CD4-positive, alpha-beta T cell treated with Interleukin-4 for 4 hours (primary cell): ENCODE measurements at places on chromosomes 3 and 15.

DNA sequence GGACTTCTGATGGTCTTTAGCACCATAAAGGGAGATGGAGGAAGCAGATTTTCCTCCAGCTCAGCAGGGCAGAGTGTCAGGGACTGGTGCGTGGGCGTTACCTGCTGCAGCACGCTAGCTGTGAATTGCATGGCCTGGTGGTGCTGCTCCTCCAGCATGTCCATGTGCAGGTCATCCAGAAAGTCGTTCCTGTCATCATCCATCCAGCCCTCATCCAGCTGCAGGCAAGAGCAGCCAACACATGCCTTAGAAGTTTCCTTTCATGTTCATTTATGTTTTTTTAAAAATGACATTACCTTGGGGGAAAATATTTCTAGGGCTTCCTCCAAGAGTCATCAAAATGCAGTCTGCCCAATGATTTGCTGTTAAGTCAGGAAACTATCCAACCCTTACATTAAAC is 239.2 kb downstream of the PDZRN3 start:
- no peak for DNase-seq

- no peak for DNase-seq
Observed at GRCh38 chr3:52010431-52010830, 14.7 kb upstream of the RPL29 start.

- DNase-seq: no peak
Observed at GRCh38 chr3:23094412-23094811, 108.7 kb upstream of the UBE2E2 start.

- DNase-seq: no peak
Observed at GRCh38 chr15:80317389-80318182, 65.6 kb upstream of the CTXND1 start.

DNA sequence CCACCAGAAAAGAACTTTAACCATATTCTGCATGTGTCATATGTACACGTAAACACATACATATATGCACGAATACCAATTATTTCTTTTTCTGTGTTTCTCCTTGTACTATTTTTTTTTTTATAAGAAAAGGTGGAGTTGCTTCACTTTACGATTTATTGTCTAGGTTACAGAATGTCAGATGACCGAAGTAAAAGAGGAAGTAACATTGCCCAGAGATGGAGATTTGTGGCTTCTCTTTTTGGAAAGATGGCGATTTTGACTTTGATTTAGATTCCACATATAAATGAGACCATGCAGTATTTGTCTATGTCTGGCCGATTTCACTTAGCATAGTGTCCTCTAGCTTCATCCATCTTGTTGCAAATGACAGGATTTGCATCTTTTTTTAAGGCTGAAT is 293.1 kb downstream of the SV2B start:
- DNase-seq: no peak

DNA sequence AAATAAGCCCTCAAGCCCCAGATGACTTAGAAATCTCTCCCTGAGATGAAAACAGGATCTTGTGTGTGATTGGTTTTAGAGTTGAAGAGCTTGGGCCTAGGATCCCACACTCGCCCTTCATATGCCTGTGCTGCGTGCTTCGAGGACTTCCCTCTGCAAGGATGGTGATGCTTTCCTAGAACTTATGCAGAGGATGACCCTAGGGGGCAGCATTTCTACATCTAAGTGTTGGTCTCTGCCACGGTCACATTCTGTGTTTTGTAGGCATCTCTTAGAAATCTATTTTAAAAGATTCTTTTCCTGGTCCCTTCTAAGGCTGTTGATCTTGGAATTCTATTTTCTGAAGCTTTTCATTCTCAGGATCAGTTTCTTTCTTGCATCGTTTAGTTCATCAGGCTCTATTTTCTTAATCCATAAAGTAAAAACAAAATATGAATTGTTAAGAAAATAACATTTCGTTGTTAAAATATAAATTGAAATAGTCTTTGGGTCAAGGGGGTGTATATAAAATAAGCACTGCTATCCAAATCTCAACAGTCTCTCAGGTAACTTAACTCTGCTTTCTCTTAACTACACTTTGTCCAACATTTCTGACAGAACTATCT is 45.7 kb downstream of the WDR76 start:
- peak; percentile 8 for DNase-seq

DNA sequence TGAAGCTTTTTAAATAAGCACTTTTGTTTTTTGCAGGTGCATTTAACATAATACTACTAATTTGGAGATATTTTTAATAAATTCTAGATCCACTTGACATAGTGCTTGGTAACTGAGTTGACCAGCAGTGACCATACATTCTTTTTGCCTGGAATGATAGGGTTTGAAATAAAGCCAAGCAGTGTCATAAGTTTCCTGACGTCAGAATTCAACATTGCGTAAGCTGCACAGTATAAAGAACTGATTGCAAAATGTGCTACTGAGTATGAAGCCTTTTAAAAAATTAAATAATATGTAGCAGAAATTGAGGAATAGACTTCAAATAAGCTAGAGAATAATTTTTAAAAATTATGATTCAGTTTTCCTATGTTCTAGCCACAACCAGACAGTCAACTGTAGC is 454.6 kb upstream of the ARPP21 start:
- DNase-seq: no peak

GRCh38 chr3:140762746-140763145 is 84.9 kb downstream of the TRIM42 start:
- DNase-seq: no peak

GRCh38 chr3:148369381-148369780 is 328.3 kb upstream of the AGTR1 start:
- no peak for DNase-seq

- DNase-seq: no peak
Observed at GRCh38 chr15:77096138-77096537, 25.2 kb upstream of the TSPAN3 start.

DNA sequence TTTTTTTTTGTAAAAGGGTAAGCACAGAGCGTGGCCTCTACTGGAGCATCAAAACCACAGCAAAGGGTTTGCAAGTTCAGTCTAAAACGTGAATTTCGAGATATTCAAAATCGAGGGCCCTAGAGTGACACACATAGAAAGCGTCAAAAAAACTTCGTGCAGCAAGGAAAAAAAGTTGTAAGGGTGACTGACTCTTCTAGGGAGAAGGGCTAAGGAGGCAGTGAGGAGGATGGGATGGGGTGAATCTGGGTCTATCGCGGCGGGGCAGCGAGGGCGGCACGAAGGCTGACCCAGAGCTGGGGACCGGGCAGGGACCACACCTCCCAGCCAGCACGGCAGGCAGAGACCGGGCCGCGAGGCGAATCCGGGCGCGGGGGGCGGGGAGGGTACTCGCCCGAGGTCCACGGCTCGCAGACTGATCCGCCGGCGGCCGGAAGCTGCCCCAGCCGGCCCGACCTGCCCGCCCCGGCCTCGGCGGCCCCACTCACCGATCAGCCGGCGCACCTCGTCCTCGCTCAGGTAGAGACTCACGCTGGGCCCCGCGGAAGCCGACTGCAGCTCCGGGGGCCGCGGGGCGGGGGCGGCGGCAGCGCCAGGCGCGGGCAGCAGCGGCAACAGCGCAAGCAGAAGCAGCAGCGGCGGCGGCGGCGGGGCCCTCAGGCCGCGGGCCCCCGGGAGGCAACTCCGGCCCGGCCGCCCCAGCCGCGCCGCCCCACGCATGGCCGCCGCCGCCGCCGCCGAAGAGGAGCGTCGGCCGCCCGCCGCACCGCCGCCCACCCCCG is 533 bp downstream of the RYK start:
- peak; percentile 46 for DNase-seq

DNA sequence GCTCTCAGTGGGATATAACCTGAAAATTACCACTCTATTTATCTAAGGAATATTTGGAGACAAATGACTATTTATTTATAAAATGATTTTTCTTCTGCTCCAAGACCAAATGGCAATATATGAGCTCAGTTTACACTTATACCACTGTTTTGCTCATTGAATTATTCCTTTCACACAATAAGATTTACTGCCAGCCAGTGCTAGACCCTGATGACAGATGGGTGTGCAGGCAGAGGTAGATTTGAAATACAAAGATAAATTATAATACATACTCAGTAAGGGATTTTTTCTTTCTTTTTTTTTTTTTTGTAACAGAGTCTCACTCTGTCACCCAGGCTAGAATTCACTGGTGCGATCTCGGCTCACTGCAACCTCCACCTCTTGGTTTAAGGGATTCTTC is 980.3 kb downstream of the EPHA3 start:
- DNase-seq: no peak

DNA sequence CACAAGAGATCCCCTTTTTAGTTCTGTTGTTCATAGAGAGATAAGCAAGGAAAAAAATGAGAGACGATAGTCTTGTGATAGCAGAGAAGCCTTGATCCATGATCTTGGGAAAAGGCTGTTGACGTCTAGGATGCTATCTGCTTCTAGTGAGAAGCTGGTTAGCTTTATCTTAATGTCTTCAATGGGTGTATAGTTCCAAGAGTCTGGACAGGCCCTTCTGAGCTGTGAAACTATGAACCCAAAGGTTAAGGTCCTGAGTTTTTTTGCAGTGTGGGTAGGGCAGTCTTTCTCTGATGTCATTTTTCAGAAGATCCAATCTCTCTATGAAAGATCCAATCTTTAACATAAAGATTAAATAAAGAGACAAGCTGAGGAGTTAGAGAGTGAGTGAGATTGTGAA is 10.5 kb upstream of the NOX5 start:
- DNase-seq: no peak
